ENCODE measurements at places on chromosomes 7 and 10. TPM values are rescaled to one million over a fixed set of nuclear protein-coding genes. Genes with fewer than 3 reads are reported as not detected.
A peak's percentile ranks its signal among the peaks of the same experiment; 100 is the strongest.

The FZD8 gene
- 39.3 TPM for total RNA-seq

The NAT16 gene
- total RNA-seq = not detected

The FAM180A gene
- not detected for total RNA-seq

The RNLS gene
- total RNA-seq = not detected

DNA sequence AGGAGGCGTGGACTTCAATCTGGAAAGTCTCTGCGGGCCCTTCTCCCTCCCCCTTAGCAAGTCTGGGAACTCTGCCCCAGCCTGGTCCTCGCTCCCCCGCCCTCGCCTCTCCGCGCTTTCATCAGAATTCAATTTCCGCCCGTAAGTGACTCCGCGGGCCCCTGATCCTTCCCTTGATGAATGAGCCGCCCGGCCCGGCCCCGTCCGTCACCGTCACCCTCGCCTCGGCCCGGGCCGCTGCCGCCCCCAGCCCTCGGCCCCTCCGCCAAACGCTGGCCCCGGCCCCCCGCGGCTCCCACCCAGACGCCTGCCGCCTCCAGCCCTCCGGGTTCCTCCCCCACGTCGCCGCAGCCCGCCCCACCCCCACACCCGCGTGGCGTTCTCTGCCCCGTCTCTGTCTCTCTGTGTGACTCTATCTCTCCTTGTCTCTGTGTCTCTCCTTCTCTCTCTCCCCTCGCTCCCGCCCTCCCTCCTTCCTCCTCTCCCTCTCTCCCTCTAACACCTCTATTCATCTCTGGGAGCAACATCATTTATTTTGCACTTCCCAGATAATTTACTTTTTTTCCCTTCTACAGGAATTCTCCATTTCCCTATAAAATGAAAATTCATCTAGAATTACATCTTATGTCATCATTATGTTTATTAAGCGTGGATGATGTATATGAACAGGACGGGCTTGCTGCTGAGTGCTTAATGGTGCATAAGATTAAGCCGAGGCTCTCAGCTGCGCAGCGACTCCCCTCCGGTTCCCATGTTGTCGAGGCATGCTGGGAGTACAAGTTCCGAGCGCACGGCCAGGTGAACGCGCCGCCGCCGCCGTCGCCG is 91.2 kb upstream of the PAX2 start:
- H3K4me3 ChIP-seq = peak overlapping the region; percentile 43
- no peak overlapping the region for H3K27ac ChIP-seq
- no peaks in the 10 kb centered on the region for H3K36me3 ChIP-seq
- DNase-seq = peak; percentile 58
- peaks cover 27% of the 10 kb centered on the region for H3K27me3 ChIP-seq
